ENCODE measurements at places on chromosomes 2 and 18.

DNA sequence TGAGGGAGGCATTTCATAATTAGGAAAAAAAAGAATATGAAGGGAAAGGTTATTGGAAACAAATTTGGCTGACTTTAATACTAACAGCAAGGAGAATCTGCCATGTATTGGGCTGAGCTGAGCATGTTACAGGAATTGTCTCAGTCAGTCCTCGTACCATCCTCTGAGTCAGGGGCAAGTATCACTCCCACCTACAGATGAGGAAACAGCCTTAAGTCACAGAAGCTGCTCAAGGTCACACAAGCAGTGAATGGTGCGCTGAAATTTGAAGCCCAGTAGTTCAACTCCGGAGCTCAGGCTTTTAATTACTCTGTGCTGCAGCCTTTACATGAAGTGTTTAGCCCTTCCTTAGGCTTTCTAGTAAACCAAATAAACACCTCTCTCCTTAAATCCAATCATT, 17.3 kb downstream of the PROKR1 start:
- DNase-seq: no peak

DNA sequence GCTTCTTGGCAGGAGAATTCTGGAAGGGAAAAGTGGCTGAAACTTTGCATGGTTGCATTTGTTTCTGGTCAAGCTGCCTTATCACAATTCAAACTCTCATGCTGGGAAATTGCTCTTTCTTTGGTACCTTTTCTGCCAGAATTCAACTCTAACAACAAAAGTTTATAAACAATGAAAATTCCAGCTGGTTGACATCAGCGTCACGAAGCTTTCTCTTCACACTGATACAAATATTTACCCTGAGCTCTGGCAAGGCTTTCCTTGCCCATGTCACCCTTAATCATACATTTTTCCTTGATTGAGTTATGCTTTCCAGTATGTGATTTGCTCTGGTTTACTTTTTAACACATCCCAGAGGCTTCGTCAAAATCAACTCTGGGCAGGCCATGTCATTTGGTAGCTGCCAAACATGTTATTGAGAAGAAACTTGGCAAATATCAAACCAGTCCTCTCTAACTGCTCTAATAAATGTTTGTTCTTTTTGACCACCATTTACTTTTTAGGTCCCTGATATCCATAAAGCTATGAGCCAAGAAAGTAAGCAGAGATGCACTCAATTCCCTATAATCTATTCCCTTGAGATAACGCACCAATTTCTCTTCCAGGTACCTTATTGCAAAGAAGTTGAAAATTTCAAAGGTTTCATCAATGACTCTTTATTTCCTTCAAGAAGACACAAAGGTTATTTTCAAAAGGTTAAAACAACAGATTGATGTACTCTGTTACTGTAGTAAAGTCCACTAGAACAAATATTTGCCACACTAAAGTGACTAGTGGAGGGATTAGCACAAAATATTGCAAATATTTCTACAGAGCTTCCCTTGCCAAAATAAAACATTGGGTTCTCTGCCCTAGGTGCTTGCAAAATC, 1241.1 kb upstream of the ZEB2 start:
- no peak for DNase-seq

- DNase-seq: no peak
Observed at GRCh38 chr18:67509741-67510391, 6.7 kb downstream of the DSEL start.

DNA sequence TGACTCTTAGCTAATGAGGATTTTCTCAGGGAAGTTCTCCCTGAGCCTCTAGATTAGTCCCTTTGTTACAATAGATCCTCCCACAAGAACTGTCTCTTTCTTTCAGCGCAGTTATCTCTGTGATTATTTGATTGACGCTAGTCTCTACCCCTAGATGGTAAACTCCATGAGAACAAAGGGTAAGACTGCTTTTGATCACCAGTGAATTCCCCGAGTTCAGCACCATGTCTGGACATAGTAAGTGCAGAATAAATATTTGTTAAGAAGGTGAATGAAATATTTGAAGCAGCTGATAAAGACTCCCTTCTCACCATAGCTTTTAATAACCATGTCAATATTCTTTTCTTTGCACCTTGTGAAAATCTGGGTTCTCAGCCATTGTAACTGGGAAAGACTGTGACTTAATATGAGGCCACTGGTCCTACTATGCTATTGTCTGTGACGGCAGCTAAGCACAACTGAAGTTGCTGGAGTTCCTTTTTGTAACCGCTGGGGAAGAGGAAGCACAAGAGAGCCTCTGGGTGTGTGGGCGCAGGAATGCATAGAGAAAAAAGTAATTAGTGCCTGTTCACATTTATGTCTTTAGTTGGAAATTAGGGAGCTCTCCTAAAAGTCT, 214.7 kb downstream of the TGIF1 start:
- DNase-seq: no peak

GRCh38 chr2:13158466-13158865, 441.7 kb downstream of the TRIB2 start:
- DNase-seq: no peak

GRCh38 chr2:3289971-3290370, 87.6 kb downstream of the EIPR1 start:
- DNase-seq: no peak

DNA sequence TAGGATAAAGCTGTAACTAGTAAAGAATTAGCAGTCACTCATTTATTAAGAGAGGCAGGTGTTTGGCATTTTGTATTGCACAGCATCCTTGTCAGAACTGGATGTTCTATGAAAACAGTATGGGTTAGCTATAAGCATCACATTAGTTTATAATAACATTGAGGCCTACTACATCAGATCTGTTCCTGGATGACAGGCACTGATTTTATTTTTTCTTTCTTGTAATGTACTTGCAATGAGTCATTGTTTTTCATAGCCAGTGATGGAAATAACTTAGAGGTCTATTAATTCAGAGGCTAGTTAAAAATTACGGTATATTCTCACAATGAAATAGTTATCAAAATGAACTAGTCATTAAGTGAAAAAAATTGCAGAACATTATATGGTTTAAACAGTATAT, 13.0 kb upstream of the RMDN2 start:
- DNase-seq: no peak

DNA sequence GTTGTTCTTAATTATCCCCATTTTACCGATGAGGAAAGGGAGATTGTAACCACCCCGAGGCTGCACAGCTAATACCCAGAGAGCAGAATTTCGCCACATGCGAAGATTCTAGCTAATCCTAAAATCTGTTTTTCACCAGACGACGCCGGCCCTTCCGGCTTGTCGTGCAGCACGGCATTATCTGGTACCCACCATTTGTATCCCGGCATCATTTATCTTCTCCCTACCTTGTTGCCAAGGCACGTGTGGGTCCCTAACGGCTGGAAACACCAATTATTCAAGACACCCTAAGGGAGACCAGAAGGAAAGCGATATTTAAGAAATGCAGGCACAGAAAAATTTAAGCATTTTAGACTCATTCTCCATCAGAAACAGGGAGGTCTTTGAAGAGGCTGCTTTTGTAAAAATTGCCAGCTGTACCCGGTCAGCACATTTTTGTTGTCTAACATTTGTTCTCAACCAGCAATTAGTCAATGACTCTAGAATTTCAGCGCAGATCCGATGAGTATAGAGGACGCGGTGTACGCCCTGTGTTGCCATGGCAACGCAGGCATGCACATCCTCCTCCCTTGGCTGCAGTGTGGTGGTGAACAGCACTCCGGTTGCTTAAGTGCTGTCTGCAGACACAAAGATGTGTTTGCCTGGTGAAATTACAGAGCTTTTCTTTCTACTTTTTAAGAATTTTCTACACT, 111.6 kb downstream of the AGAP1 start:
- peak; percentile 41 for DNase-seq

DNA sequence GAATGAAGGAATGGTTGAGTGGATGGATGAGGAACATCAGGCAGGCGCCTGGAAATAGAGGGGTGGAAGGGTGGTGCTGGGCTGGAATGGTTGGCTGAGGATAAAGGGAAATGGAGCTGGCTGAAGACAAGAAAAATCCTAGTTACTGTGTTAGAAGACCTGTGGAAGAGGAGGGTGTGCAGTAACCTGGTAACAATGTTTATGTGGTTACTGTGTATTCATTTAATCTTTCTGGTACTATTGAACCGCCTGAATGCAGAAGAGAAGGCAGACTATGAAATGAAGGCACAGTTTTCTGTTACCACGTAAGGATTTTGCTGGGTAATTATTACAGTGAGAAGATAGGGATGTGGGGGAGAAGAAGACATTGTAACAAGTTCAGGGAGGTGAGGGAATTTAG, 110.3 kb upstream of the MGAT5 start:
- no peak for DNase-seq

DNA sequence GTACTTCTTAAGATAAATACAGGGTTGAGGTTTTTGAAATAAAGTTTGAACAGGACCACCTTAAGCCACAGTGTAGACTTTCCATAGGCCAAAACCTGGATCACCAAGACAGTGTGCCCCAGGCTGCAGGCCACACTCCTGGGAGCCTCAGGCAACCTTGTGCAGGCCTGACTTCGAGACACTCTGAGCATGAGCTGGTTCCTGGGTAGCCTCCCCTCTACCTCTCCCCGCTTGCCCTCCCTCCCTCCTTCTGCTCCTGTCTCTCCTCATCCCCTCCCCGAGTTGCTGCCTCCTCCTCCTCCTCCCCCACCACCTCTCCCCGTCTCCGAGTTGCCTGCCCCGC, 10.6 kb upstream of the PROC start:
- DNase-seq: no peak

DNA sequence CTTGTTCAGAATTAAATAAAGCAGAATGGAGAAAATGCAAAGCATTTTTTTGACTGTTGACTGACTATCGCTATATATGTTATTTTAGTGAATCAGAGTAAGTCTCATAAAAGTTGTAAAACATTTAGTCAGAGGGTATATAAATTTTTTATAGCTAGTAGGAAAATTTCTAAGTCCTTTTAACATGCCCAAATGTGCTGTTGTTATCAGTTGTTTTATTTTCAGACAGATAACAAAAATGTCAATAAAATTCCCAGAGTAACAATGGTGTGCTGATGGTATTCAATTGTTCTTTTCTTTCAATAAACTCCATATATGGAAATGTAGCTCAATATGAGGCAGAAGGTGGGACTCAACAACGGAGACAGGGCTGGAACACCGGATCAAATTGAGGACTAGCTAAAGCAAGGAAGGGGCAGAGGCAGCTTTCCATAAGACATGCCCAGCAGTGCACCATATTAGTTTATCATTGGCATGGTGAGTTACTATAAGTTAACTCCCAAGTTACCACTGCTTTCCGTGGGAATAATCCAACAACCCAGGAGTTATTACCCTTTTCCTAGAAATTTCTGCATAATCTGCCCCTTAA, 26.6 kb downstream of the GULP1 start:
- DNase-seq: no peak

DNA sequence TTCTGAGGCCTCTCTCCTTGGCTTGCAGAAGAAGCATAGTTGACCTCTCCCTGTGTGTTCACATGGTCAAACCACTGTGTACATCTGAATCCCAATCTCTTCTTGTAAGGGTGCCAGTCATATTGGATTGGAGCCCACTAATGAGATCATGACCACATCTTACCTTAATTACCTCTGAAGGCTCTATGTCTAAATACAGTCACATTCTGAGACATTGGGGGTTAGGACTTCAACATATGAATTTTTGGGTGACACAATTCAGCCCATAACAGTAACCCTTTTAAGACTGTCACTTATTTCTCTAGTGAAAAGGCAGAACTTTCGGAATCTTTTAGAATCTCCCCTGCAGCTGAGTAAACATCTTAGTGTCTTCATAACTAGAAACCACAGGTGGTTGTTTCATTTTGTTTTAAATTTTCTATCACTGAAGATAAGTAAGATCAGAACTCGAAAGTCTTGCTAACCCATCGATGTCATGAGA, 33.3 kb downstream of the BMP10 start:
- no peak for DNase-seq

GRCh38 chr2:127046579-127046978, 60.4 kb downstream of the BIN1 start:
- DNase-seq: no peak

- no peak for DNase-seq
Observed at GRCh38 chr2:145025382-145025781, 505.5 kb upstream of the ZEB2 start.

DNA sequence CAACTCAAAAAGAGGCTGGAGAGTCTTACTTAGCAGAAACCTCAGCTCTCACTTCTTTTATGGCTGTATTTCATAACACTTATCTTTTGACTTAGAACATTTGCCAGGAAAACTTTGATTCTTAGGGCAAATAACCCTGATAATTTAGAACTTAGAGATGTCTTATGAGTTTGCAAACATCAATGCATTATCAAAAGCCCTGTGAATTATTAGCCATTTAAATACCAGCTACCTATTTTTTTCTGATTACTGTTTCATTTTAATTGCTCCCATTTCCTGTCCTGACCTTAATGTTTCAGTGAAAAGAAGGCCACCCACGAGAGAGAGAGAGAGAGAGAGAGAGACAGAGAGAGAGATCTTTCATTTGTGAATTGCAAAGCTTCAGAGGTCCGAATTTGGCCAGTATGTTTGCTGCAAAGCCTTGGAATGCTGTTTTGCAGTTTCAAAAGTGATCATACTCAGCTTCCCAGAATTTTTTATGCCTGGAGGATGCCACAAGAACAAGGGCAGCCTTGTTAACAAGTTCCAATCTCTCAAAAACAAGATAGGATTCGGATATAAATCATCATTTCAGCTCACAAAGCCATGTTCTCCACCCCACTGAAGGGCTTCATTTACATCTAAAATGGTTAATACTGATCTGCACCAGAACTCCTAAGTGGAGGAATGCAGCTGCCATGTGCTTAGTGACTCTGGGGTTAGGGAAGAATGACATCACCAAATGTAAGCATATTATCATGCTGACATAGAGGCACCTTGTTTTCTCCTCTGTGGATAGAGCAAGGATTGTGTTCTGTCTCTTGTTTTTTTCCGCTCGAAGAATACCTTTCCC, 478.2 kb downstream of the ARHGAP15 start:
- no peak for DNase-seq

GRCh38 chr2:157245846-157246764, 11.4 kb upstream of the GALNT5 start:
- no peak for DNase-seq

- DNase-seq: no peak
Observed at GRCh38 chr2:129059476-129059875, 740.8 kb upstream of the HS6ST1 start.

DNA sequence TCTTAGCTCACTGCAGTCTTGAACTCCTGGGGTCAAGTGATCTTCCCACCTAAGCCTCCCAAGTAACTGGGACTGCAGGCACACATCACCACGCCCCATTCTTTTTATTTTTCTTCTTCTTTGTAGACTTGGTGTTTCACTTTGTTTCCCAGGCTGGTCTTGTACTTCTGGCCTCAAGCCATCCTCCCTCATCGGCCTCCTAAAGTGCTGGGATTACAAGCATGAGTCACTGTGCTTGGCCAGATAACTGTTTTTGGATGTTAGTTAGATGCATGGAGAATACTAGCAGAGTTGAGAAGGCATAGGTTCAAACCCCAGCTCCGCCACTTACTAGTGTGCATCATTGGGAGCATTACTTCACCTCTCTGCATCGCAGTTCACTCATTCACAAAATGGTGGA, 88.3 kb downstream of the TXNL1 start:
- no peak for DNase-seq

- no peak for DNase-seq
Observed at GRCh38 chr18:40812981-40813515, 1142.0 kb upstream of the PIK3C3 start.
